ENCODE measurements at places on chromosomes 16 and 17.
A peak's percentile ranks its signal among the peaks of the same experiment; 100 is the strongest.

DNA sequence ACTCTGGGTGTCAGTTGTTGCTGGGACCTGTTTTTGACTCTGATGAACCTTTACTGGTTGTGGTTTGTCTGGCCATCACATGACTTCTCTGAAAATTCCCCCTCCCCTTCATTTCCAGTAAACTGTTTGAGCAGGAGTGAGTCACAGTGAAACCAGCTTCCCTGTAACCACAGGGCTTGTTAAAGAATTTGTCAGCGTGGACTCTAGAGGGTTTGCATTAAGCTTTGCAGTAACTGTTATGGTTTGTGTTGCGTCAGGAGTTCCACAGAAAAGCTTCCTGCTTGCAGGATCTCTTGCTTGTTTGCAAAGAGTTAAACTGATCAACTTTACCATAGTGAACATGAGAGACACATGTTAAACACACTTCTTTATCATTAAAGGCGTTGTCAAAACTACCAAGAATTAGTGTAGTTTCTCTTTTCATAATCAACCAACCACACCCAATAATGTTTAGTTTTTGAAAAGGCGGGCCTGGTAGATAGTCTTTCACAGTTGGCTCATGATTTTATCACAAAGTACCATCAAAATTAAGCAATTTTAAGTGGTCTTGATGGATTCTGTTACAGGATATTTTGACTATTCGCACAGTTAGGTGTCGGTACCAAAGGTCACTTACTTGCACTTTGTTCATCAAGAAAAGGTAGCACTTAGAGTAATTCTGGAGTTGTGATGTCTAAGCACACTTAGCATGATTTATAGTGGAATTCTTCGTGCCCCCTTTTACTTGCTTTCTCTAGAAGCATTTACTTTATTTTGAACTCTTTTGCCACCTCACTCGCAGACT lies 79.3 kb downstream of the VMP1 start:
- DNase-seq = peak; percentile 95

DNA sequence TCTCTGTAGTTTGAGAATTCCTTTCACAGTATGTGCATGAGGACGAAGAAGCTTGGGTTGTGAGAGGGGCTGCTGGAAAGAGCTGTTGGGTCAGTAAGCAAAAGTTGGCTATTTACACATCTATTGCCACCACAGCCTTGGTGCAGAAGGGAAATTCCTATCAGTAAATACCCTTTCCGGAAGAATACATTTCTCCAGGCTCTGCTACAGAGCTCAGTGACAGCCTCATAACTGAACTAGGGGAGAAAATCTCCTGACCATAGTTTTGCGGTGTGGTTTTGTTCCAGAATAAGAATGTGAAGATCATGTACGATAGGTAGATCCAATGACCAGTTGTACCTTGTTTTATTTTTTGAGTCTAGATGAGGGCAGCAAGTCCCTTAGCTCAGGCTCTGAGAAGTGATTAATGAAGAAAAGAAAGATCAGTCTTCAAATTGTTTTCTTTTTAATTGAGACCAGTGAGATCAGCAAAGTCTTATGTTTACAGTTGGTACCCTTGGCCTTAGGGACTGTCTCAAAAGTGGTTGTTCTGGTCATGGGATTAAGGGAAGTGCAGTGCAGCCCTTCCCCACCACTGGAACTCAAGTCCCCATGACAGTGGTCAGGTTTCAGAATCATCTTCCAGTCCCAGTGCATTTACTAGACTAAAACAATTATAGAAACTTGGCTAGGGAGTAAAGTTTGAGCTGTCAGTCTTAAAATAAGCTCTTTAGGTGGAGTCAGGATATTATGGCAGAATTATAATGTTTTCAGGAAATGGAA lies 123.5 kb downstream of the PHKB start:
- no peak for DNase-seq

DNA sequence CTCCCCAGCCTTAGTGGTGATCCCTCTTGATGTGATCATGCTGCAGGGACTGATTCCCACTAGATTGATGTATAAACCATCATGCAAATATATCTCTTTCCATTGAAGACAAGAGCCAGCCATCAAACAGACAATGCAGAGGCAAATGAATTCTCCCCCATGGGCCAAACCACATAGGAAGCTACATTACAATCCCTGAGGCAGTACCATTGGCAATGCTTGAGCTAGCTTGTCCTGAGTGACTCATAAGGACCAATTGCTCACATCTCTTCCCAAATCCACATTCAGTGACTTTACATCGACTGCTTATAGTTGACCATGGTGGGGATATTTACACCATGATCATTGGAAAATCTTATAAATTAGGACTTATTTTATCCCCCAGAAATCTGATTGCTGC lies 242.2 kb downstream of the SHISA9 start:
- DNase-seq = no peak

DNA sequence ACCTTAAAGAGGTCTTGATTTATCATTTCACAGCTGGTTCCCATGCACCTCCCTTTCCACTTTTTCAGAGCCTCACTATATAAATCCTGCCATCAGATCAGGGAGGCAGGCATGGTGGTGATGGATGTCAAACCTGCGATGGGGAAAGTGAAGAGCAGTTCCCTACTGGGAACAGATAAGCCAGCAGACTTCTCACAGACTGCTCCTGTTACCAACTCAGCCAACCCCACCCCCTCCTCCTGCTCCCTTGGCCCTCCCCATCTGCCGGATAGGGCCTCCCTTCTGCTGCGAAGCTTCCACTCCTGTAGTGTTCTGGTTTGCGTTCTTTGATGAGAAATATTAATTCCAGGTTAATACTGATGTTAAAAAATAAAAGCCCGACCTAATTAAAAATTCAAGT lies 232.1 kb downstream of the STX8 start:
- DNase-seq = no peak

DNA sequence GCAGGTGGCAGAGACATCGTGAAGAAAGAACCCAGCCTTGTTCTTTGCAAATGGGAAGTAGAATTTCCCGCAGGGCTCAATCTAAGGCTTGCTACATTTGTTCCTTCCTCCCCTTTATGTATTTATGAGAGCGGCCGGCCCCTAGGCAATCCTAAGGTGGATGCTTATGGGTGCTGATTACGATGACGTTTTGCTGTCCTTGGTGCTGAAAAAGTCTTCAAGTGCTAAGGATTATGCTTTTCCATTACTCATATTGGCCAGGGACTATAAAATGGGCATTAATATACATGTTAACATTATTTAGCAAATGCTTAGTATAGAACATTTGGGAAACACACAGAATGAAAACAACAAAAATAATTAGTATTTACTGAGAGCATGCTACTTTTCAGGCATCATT lies 313.3 kb upstream of the XYLT1 start:
- DNase-seq = peak; percentile 35

- no peak for DNase-seq
These were observed 56.5 kb upstream of the CIBAR2 start for GRCh38 chr16:85168732-85169256.

DNA sequence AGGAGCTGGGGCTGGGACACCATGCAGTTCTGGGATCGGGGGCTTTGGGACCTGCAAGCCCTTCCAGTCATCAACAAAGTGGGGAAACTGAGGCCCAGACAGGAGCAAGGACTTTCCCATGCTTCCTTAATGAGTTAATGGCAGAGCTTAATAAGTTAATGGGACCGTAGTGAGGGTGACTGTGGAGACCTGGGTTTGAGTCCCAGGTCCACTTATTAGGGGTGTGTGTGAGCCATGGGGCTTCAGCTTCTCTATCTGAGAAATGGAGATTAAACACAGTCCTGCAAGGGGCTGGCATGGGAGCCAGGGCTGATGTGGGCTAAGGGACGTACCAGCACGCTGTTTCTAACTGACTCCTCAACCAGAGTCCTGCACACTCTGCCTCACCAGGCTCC lies 41.7 kb upstream of the NKD1 start:
- no peak for DNase-seq

- DNase-seq = no peak
These were observed 277.4 kb upstream of the XYLT1 start for GRCh38 chr16:17748044-17748719.

DNA sequence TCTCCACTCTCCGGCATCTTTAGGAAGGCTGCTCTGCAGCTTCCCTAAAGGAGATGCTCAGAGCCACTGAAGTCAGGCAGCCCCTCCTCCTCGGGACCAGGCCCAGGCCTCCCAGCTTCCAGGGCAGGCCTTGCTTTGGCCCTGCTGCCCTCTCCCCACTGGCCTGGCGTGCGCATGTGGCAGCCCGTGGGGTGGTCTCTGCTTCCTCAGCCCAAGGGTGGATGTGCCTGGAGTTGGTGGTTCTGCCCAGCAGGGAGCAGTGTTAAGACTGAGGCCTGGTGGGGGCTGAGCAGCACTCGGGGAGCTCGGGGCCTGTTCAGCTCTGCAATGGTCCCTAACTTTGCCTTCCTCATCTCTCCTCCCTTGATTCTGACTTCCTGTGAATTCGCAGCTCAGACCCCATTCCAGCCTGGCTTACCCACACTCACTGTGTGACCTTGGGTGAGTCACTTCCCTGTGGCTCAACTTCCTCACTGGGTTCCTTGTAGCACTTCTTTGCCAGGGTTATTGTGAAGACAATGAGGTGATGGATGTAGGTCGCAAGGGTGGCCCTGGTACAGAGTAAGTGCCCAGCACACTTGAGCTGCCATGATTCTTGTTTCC lies 63.2 kb downstream of the NKD1 start:
- DNase-seq = no peak

DNA sequence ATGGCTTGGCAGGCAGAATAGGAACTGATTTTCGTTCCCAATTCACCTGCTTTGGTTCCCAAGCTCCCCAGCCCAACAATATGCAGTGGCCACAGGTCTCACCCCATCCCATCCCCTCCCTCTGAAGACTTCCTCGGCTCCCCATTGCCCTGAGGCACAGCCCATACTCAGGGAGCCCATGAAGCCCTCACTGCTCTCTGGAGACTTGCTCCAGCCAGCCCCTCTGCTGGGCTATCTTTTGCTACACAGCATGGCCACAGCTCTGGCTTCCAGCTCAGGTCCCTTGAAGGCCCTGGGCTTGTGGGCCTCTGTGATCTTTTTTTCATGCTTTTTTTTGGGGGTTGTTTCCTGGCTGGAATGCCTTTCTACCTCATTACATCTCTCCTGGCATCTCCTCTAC lies 8.5 kb upstream of the RNF222 start:
- no peak for DNase-seq
